ENCODE measurements at places on chromosomes 2 and 18. TPM values are rescaled to one million over a fixed set of nuclear protein-coding genes. Genes with fewer than 3 reads are reported as not detected.

DNA sequence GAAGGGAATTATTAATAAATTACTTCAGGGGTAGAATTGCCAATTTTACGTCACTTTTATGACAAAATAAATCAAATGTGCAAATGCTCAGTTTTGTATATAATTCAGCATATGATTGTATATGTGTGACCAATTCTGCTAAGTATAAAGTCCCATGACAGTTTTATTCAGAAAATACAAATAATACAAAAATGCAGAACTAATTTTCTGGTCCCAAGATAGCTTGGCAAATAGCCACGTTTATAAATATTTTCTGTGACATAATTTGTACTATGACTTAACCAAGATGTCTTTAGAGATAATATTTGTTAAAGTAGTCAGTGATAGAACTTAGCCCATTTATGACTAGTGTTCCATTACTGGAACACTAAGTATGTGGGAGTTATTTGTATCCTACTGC, 24.2 kb upstream of the CAB39 start:
- peaks cover 24% of the 10 kb centered on the region for H3K4me1 ChIP-seq
- no peak overlapping the region for H3K4me3 ChIP-seq
- no peak overlapping the region for H3K27ac ChIP-seq
- H3K36me3 ChIP-seq = peaks cover 3% of the 10 kb centered on the region
- no peak for DNase-seq

DNA sequence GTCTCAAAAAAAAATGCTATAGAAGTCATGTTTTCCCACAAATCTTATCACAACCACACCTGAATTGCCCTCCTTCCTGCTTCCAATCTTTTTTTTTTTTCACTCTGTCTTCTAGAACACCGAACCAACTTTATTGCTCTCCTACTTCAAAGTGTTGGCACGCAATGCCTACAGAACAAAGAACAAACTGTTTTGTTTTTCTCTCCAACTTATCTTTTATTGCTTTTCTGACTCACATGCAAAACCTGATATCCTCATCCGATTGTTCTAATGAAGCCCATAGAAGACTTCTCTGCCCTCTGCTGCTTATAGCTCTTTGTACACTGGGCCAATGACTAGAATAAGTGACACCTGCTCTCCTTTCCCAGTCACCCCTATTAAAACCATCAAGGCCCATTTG, 602.8 kb downstream of the EPHA4 start:
- H3K4me3 ChIP-seq = no peak overlapping the region
- H3K27ac ChIP-seq = no peak overlapping the region
- H3K36me3 ChIP-seq = no peaks in the 10 kb centered on the region
- no peaks in the 10 kb centered on the region for H3K27me3 ChIP-seq

- no peak for DNase-seq
- H3K27ac ChIP-seq = no peak overlapping the region
- H3K4me1 ChIP-seq = no peaks in the 10 kb centered on the region
- no peaks in the 10 kb centered on the region for H3K36me3 ChIP-seq
- no peak overlapping the region for H3K4me3 ChIP-seq
- no peaks in the 10 kb centered on the region for H3K27me3 ChIP-seq
These were observed 281.0 kb upstream of the HS6ST1 start for GRCh38 chr2:128599700-128600099.

DNA sequence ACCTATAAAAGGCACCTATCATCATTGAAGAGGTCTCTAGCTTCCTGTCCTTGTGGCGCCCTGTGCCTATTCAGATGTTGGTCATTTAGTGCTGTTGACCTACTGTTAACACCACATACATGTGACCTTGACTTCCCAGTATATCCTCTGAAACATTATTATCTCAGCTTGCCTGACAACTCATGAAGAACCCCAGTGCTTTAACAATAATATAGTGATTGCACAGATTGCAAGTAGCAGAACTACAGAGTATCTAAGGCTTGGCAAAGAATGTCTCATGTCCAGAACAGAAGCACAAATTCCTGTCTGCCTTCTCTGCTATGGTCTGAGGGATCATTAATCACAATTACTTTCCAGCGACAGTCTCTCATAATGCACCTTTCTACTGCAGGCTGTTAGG, 165.3 kb downstream of the LCLAT1 start:
- no peaks in the 10 kb centered on the region for H3K36me3 ChIP-seq
- H3K4me3 ChIP-seq = no peak overlapping the region
- no peak overlapping the region for H3K27ac ChIP-seq
- no peaks in the 10 kb centered on the region for H3K4me1 ChIP-seq
- DNase-seq = no peak
- no peaks in the 10 kb centered on the region for H3K27me3 ChIP-seq

DNA sequence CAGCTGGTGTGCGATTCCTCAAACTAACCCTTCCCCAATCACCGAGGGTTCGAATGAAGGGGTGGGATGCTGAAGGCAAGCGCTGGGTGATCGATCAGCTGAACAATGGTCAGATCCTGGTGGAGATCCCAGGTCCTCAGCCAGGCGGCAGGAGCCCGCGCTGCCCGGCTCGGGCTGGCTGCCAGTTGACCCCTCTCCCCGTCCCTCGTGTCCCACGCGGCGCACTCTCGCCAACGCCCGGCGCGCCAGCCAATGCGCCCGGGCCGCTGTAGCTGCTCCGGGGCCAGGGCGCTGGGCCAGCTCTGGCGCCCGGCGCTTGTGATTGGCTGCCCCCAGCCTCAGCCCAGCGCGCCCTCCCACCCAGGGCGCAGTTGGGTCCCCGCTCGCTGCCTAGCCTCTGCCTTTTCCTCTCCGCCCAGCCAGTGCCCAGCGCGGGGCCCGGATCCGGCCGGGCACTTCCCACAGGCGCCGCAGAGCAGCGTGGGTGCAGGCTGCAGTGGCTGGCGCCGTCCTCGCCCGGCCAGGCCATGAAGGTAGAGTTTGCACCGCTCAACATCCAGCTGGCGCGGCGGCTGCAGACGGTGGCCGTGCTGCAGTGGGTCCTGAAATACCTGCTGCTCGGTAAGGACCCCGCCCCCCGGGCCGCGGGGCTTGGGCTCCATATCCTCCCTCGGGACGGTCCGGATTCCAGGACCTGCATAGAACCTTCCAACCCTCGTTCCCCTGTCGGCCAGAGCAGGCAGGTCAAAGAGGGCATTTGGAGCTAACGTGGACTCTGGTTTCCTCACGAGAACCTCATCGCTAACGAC, at the start of gene MOGAT1:
Gene MOGAT1, plus strand, starts transcription at position 400 of the 809 bp plus-strand sequence. Its CDS starts 128 bp downstream, at position 528.
- H3K4me3 ChIP-seq = peak within 1 kb of the TSS; percentile 39
- no peak for DNase-seq
- H3K27ac ChIP-seq = no peak within 1 kb of the TSS

Gene SLC19A3
- not detected for total RNA-seq

DNA sequence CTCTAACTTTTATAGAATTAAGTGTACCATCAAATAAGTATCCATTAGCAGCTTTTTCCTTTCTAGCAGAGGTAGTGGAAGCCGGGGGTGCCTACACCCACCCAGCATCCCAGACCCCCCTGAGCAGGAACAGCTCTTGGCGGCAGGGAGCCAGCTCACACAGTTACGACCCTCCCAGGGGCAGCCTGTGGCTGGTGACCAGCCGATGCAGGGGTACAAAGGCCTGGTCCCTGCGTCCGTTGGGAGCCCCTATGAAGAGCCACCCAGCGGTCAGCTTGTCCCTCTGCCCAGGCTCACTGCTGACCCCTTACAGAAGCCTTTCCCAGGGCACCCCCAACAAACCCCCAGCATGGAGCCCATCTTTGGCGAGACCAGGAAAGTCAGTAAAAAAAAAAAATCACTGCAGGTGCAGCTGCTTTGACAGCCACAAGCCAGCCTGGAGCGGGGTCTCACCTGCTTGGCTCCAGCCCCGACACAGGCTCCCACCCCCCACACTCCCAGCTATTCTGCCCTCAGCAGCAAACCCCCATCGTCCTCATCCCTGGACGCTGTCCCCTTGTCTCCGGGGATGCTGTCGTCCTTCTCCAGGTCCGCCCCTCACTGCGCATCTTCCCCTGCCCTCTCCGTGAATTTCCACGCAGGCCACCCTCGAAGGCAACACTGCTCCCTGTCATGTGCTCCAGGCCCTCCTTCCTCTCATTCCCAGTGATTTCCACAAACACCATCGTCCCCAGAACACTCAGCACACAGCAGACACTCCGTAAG, 43.1 kb downstream of the GPC1 start:
- H3K36me3 ChIP-seq = peaks cover under 1% of the 10 kb centered on the region
- no peak overlapping the region for H3K27ac ChIP-seq
- DNase-seq = no peak
- no peaks in the 10 kb centered on the region for H3K4me1 ChIP-seq
- H3K4me3 ChIP-seq = no peak overlapping the region

DNA sequence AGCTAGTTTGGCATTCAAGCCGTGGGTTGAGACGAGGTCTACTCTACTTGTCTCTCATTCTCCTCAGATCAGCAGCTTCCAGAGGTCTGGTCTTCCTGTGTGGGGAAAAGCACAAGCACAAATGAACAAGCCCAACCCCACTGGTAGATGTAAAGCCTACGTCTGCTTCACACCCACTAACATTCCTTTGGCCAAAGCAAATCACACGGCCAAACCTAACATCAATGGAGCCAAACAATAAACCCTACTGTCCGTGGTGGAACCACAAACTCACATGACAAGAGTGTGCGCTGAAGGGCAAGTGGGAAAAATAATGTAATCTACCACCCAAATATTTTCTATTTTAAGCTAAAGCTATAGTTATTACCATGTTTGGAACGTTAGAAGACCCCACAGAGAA, 179.3 kb upstream of the MGAT5 start:
- DNase-seq = no peak
- no peaks in the 10 kb centered on the region for H3K36me3 ChIP-seq
- H3K27ac ChIP-seq = no peak overlapping the region
- H3K4me1 ChIP-seq = no peaks in the 10 kb centered on the region
- no peaks in the 10 kb centered on the region for H3K27me3 ChIP-seq

GRCh38 chr2:227366769-227367426, 12.2 kb downstream of the TM4SF20 start:
- no peak overlapping the region for H3K4me3 ChIP-seq
- DNase-seq = no peak
- no peak overlapping the region for H3K27ac ChIP-seq
- no peaks in the 10 kb centered on the region for H3K36me3 ChIP-seq
- H3K27me3 ChIP-seq = no peaks in the 10 kb centered on the region

Gene REG3A
- total RNA-seq = not detected

Gene CCDC150
- total RNA-seq = 16.0 TPM

Gene CEBPZOS
- total RNA-seq = 37.5 TPM

- no peaks in the 10 kb centered on the region for H3K4me1 ChIP-seq
- no peak overlapping the region for H3K27ac ChIP-seq
- no peaks in the 10 kb centered on the region for H3K27me3 ChIP-seq
- no peak for DNase-seq
- H3K36me3 ChIP-seq = peaks cover 1% of the 10 kb centered on the region
These were observed 15.3 kb downstream of the FHL2 start for GRCh38 chr2:105383432-105384166.

Gene TUBA3D
- total RNA-seq = not detected

GRCh38 chr18:28032177-28032576, 144.8 kb downstream of the CDH2 start:
- DNase-seq = no peak
- no peaks in the 10 kb centered on the region for H3K27me3 ChIP-seq
- no peaks in the 10 kb centered on the region for H3K36me3 ChIP-seq
- no peak overlapping the region for H3K27ac ChIP-seq
- no peaks in the 10 kb centered on the region for H3K4me1 ChIP-seq
- H3K4me3 ChIP-seq = no peak overlapping the region

GRCh38 chr18:47284721-47285395, 33.4 kb upstream of the SKOR2 start:
- no peaks in the 10 kb centered on the region for H3K36me3 ChIP-seq
- no peak overlapping the region for H3K27ac ChIP-seq
- no peak for DNase-seq
- no peaks in the 10 kb centered on the region for H3K4me1 ChIP-seq

- peaks cover 47% of the 10 kb centered on the region for H3K4me1 ChIP-seq
- H3K27ac ChIP-seq = peak within 1 kb of the TSS; percentile 97
- peak within 1 kb of the TSS; percentile 85 for H3K4me3 ChIP-seq
- DNase-seq = peak; percentile 87
These were observed at the start of gene SMCHD1 for GRCh38 chr18:2655178-2655953. SMCHD1 (plus strand) TSS chr18:2655726; CDS start chr18:2656076, 350 bp downstream.

DNA sequence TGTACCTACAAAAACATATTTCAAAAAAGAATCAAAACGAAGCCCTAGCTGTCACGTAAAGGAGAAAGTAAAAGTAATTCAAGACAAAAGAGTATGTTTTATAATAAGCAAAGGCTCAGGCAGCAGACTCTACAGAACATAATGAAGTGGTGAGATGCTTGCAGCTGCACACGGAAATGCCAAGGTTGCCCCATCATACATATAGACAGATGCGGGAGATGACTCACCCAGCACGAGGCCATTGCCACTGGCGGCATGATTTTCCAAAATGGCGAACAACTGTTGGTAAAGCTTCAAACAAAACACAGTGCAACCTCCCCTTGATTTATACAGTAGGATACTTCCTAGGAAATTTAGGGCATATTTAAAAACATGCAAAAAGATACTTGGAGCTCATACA, 26.0 kb upstream of the C1QL2 start:
- no peak overlapping the region for H3K4me3 ChIP-seq
- H3K27me3 ChIP-seq = peaks cover 3% of the 10 kb centered on the region
- no peaks in the 10 kb centered on the region for H3K4me1 ChIP-seq
- no peak for DNase-seq

GRCh38 chr2:158539176-158540005, 82.6 kb downstream of the PKP4 start:
- H3K4me1 ChIP-seq = peaks cover 3% of the 10 kb centered on the region
- no peak overlapping the region for H3K4me3 ChIP-seq
- DNase-seq = no peak
- H3K27me3 ChIP-seq = no peaks in the 10 kb centered on the region
- H3K36me3 ChIP-seq = peaks cover 6% of the 10 kb centered on the region
- H3K27ac ChIP-seq = no peak overlapping the region

- H3K27me3 ChIP-seq = no peaks in the 10 kb centered on the region
- peaks cover 57% of the 10 kb centered on the region for H3K4me1 ChIP-seq
- peaks cover 2% of the 10 kb centered on the region for H3K36me3 ChIP-seq
- no peak overlapping the region for H3K4me3 ChIP-seq
- H3K27ac ChIP-seq = no peak overlapping the region
These were observed 138.0 kb downstream of the RHBDD1 start for GRCh38 chr2:226973816-226974215.

Gene MFF
- total RNA-seq = 64.5 TPM

GRCh38 chr18:49023271-49023937, 72.6 kb upstream of the SMAD7 start:
- peaks cover 17% of the 10 kb centered on the region for H3K4me1 ChIP-seq
- no peak overlapping the region for H3K4me3 ChIP-seq
- DNase-seq = no peak
- H3K36me3 ChIP-seq = no peaks in the 10 kb centered on the region
- H3K27ac ChIP-seq = no peak overlapping the region

DNA sequence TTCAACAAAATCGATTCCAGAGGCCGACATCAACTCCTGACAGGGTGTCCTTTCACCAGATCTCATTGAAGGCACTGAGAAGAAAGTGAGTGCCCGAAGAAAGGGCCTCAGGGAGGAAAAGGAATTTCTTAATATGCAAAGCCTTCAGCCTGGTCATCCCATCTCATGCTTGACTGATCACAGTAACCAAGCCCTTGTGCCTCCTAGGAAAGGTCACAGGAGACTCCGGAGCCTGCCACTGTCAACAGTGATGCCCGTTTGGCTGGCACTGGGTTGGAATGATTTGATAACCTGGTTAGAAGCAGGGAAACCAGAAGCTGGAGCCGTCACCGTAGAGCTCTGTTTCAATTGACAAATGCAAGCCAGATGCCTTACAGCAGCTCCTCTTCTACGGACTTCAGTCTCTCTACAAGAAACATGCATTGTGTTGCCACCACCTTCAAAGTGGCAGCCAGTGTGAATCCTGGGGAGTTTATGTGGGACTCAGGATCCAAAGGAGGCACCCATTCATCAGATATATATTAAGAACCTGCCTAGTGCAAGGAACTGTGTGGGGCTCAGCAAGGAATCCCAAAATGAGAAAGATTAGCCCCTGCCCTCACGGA, 24.6 kb downstream of the COX7A2L start:
- H3K4me3 ChIP-seq = no peak overlapping the region
- no peak overlapping the region for H3K27ac ChIP-seq
- H3K36me3 ChIP-seq = peaks cover 80% of the 10 kb centered on the region
- H3K27me3 ChIP-seq = no peaks in the 10 kb centered on the region
